ENCODE measurements at places on chromosomes 16 and 17.

- DNase-seq = peak; percentile 53
Measured at GRCh38 chr16:4314532-4315185, 1.2 kb upstream of the GLIS2 start.

DNA sequence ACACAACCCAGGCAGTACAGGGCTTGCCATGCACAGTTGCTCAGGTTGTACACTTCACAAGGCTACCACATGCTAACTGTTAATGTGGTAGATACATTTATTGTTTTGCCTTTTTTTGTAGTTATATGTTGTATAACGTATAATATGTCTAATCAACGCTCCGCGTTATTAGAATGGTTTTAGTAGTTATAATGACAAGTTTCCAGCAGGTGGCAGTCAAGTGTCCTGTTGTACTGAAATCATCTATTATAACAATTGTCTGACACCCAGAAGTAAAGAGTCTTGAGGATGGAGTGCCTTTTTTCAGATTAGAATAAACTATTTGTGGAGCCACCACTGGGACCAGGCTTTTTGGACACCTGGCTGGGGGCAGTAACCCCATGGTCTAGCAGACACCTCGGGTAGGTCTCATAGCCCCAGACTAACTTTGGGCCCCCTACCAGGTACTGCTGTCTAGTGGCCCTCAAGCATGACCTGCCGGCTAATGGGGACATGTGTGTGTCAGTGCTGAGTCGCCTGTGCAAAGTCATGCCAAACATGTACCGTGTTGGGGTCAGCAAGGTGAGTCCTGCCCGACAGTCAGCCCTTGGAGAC lies 32.8 kb downstream of the MYO15A start:
- peak; percentile 65 for DNase-seq

- peak; percentile 21 for DNase-seq
Measured at GRCh38 chr17:51132964-51133319, 12.3 kb upstream of the SPAG9 start.

GRCh38 chr16:82405736-82406135 lies 221.0 kb upstream of the CDH13 start:
- no peak for DNase-seq

DNA sequence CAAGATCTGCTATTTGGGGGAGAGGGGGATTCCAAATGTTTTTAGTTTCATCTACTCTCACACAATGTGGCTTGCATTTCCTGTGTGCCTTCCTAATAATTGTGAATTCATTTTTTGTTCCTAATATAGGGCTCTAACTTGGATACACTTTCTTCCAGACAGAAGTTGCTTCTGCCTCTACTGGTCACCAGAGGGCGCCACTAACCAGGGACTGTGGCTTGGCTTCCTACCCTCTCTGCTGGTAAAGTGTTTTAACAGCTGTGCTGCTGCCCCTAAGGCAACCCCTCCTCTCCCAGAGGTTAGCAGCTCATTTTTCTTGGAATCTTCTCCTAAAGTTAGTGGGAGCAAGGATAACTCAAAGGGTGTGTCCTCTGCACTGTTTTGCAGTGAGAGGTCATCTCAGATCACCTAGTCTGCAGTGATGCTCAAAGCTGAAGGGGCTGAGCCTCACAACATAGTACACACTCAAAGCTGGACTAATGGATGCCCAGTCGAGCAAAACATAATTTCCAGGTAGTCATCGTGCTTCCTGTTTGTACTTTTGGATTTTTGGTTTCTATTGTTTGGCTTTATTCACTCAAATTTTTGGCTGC lies 5.0 kb upstream of the PRSS54 start:
- DNase-seq = peak; percentile 64

DNA sequence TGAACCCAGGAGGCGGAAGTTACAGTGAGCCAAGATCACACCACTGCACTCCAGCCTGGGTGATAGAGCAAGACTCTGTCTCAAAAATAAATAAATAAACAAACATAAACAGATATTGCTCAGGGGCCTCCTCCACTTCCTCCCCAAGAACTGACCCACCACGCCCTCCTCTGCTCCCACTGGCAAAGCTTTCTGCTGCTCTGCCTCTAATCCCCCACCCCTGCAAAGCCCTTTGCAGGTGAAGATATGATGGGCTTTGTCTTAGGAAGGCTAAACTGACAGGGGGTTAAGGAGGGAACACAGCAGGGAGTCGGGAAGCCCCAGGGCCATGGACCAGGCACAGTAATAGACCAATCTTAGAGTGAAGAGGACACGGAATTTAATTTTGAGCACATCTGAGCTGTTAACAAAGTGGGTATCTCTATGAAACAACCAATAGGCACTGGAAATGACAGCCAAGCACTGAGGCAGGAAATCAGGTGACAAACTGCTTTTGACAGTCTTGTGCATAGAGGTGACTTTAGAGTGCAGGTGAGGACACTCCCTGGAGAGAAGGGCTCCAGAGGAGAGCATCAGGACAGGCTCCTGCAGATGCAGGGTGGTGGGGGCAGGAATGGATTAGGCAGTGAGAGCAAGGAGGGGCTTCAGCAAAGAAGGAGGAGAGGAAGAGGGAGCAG lies 6.4 kb upstream of the CD300LD start:
- DNase-seq = no peak

- DNase-seq = no peak
Measured at GRCh38 chr17:42346481-42346880, 41.8 kb downstream of the STAT3 start.

DNA sequence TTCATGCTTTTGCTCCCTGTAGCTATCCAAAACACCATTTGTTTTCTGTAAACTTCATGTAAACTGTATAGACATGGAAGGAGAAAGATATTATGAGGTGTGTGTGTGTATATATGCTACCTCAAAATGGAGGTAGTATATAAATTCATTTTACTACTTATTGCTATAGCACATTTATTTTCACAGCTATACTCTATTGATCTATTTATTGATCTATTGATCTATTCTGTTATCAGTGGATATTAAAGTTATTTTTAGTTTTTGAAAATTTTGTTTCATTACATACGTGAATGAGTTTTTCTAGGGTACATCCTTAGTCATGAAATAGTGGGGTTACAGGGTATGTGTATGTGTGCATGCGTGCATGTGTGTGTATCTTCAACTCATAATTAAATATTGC lies 15.5 kb downstream of the ZNRF1 start:
- no peak for DNase-seq

GRCh38 chr17:82866590-82867191 lies 26.9 kb upstream of the ZNF750 start:
- no peak for DNase-seq

DNA sequence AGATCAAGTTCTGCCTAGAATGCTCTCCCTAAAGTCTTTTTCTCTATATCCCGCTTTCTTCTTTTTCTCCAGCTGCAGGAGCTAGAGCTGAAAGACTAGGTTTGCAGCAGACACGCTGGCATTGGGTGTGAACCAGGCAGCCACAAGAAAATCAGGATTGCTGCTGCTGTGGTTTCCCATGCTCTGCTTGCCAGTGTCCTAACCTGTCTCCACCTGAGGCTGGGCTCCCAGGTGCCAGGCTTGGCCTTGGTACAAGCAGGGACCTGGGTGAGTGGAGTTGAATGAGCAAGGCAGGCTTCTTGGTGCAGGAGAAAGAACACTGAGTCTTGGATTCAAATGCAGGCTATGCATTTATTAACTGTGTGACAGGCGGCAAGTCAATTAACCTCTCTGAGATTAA lies 440.3 kb upstream of the MAF start:
- no peak for DNase-seq

DNA sequence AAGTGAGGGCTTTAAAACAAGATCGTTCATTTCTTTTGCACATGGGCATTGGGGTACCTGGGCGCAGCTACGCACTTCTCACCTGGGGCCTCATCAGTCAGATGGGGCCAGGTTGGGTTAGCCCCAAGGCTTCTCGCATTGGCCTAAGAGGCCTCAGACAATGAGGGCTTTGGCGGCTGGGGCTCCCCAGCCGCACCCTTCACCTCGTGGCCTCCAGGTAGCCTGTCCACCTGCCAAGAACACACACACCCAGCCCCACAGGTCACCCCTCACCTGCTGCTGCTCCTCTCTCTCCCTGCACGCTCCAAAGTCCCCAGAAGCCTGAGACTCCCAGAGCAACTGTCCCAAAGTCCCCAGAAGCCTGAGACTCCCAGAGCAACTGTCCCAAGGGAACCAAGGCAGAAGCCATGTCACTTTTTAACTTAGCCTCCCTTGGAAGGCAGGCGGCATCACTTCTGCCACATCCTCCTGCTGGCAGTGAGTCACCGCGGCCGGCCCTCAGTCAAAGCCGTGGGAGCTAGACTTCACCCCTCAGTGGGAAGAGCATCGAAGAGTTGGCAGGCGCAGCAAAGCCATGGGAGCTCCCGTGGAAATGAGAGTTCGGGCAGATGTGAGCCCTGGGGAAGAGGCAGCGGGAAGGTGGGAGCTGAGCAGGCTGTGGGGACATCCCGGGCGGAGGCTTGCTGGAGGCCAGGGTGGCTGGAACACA lies 78.9 kb upstream of the PLCG2 start:
- peak; percentile 68 for DNase-seq

GRCh38 chr16:70496513-70496912 lies 26.8 kb downstream of the COG4 start:
- DNase-seq = no peak

DNA sequence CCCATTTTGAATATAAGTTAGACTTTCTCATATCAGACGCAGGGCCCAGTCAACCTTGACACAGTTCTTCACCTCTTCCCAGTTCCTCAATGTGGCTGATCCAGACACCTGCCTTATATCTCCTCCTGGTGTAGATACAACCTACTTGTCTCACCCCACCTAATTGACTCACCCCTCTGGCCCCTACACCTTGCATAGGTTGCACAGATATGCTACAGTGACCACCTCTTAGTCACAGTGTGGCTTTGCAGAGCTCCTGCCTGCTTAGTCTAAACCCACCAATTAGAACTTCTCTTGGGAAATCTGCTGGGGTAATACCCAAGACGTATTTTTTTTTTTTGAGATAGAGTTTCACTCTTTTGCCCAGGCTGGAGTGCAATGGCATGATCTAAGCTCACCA lies 16.8 kb downstream of the CHP2 start:
- DNase-seq = no peak

GRCh38 chr17:58763263-58763662 lies 7.6 kb downstream of the PPM1E start:
- DNase-seq = no peak

DNA sequence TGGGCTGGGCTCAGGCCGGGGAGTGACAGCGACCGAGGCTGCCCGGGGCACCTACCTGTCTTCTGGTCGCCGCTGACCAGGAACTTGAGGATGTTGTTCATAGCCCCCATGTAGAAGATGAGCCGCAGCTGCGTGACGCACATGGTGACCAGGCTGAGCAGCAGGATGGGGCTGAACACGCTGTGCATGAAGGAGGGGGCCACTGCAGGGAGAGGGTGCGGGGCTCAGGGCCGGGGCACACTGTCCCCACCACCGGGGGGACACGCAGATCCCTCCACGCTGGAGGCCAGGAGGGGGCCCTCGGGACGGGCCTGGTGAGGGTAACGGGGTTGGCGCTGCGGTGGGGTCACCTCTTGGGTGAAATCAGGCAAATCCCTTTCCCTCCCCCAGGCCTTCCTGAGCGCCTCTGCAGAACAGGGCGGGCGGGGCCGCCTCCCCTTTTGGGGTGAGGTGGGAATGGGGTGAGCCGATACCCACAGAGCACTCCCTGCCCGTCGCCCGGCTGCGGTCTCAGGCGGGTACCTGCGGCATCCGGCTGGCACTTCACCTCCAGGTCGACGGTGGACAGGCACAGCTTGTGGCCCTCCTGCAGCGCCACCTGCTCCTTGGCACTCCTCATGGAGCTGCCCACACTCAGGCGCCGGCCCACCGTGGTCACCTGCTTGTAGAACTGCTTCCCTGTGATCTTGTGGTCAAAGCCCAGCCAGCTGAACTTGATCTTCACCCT lies 28.3 kb upstream of the PITPNA start:
- no peak for DNase-seq

DNA sequence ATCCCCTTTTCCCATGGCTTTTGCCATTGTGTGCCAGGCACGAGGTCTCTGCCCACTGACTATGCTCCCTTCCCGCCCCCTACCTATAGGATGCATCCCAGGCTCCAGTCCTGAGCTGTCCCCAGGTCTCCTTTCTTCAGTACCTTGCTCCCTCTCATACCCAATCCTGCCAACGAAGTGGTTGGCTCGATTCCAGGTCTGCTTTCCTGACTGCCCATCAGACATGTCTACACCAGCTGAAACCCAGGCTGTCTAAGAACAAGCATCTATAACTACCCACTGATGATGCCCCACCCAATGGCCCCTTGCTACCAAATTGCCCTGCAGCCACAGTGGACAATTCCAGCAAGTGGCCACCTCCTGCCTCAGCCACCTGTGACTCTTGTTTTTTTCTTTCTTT lies 479.1 kb downstream of the SOX9 start:
- DNase-seq = no peak

- DNase-seq = no peak
Measured at GRCh38 chr16:77946823-77947222, 75.5 kb upstream of the CLEC3A start.

DNA sequence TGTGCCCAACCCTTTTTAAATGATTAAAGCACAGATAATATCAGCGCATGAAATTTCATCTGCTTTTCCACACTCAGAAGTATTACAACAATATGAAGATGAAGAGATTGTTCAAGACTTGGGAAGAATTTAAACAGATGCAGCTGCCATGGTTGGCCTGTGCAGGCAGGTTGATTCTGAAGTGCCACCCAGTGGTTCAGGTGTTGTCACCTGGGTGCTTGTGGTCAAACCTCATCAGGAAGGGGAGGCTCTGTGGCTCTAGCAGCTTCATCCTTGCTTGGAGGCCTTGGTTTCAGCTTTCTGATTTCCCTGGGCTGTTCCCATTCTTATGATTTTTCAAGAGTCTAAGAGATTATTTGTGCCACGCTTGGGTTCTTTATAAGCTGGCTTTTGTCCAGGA lies 22.2 kb upstream of the CLEC18C start:
- no peak for DNase-seq

DNA sequence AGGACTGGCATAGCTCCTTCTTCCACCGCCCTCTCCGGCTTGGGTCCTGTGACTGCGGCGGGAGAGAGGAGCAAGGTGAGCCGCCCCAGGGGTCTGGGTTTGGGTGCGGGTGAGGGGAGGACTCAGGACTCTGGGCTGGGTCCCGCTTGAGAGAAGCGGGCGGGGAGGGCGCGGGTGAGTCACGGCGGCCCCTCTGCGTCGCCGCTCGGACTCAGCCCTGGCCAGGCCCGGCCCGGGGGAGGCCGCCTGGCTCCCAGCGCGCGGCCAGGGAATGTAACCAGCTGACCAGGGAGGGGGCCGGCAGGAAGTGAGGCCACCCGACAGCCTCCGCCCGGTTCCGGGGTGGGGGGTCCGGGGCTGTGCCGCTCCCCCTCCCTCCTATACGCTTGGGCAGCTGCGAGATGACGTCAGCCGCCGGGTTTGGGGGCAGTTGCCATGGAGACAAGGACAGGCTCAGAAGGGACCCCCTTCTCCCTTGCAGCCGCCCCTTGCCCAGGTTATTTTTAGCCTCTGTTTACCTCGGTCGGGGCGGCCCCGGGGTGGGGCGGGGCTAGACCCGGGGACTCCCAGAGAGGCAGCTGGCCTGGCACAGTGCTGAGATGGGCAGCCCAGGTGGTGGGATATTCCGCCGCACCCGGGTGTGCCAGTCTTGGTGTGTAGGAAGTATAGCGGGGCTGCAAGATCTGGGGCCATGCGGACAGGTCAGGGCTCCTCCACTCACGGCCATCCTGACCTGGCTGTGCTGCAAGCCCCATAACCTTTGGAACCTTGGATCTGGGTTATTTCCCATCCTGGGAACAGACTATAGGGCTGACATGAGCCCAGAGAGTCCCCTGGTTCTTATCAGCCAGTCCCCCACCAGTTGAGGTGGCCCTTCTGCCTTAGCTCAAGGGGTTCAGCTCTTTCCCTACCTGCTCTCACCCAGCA lies 1.6 kb downstream of the RIPOR1 start:
- peak; percentile 48 for DNase-seq
